ENCODE measurements at places on chromosomes 4 and X. TPM values are rescaled to one million over a fixed set of nuclear protein-coding genes. Genes with fewer than 3 reads are reported as not detected.

GRCh38 chrX:103791228-103791627 is 14.6 kb downstream of the PLP1 start:
- no peak for DNase-seq

- DNase-seq = no peak
Observed at GRCh38 chr4:78254893-78255292, 197.8 kb downstream of the FRAS1 start.

- peak; percentile 30 for DNase-seq
Observed at GRCh38 chrX:13489454-13489853, 79.9 kb upstream of the EGFL6 start.

- DNase-seq = no peak
Observed at GRCh38 chr4:99816545-99817308, at the start of gene DAPP1. DAPP1 (plus strand) TSS chr4:99816827; CDS start chr4:99816914, 87 bp downstream.

GRCh38 chr4:115923152-115923551 is 809.7 kb upstream of the NDST4 start:
- no peak for DNase-seq

- DNase-seq = no peak
Observed at GRCh38 chrX:55742649-55743048, 25.1 kb downstream of the RRAGB start.

- no peak for DNase-seq
Observed at GRCh38 chr4:2961811-2962441, 1.3 kb downstream of the NOP14 start.

GRCh38 chr4:30436394-30436793 is 283.8 kb upstream of the PCDH7 start:
- DNase-seq = no peak

- no peak for DNase-seq
Observed at GRCh38 chrX:56113785-56114436, 118.2 kb upstream of the KLF8 start.

GRCh38 chr4:118360106-118360505 is 7.3 kb upstream of the PRSS12 start:
- DNase-seq = no peak

GRCh38 chrX:45274576-45274975 is 73.9 kb upstream of the DIPK2B start:
- DNase-seq = no peak

DNA sequence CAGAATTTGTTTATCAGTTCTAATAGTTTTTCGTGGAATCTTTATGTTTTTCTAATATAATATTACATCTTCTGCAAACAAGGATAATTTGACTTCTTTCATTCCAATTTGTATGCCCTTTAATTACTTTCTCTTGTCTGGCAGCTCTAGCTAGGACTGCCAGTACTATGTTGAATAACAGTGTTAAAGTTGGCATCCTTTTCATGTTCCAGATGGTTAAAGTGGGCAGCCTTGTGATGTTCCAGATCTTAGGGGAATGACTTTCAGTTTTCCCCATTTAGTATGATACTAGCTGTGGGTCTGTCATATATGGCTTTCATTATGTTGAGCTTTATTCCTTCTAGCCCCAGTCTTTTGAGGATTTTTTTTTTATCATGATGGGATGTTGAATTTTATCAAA is 220.6 kb upstream of the WDFY3 start:
- DNase-seq = no peak

- DNase-seq = no peak
Observed at GRCh38 chrX:153665726-153666306, 7.8 kb downstream of the PNCK start.

DNA sequence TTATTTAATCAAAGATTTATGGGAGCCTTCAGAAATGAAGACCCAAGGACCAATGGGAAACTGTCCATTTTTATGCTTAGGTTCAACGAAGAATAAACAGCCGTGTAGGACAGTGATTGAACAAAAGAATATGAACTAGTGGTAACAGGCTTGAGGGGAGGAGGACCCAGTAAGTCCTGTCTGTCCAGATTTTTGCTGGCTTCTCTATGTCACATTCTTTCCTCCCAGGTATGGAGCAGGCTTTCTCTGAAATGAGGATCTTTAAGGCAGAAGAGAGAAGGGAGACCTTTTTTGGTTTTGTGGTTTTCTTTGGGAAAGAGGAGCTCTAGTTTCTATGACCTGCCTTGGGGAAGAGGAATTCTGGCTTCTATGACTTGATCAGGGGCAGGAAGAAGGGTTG is 74.1 kb downstream of the BANK1 start:
- no peak for DNase-seq

GRCh38 chr4:116180157-116180601 is 905.2 kb downstream of the TRAM1L1 start:
- no peak for DNase-seq

DNA sequence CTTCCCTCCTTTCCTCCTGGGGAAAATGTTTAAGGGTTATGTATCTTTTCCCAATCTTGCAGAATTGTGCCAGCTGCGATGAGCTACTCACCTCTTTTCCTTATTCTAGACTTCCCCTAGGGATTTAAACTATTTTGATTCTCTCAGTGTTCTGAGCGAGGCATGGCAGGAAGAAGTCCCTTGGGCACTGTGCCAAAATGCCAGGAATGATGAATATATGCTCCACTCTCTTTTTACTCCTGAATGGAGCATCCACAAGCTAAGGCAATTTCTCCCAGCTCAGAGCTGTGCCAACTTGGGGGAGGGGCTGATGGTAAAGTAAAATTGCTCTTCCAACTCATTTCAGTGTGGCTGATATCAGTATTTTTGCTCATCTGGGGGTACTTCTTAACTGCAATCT is 4.0 kb upstream of the C4orf17 start:
- no peak for DNase-seq

DNA sequence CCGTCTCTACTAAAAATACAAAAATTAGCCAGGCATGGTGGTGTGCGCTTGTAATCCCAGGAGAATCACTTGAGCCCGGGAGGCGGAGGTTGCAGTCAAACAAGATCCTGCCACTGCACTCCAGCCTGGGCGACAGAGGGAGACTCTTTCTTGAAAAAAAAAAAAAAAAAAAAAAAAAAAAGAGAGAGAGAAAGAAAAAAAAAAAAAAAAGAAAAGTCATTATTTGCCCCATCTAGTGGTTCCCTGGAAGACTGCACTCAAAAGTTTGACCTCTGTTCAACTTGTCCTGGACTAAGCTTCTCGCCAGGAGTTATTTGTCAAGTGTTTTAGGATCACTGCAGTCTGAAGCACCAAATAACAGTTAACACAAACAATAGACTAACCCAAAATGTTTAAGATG is 45.3 kb upstream of the KCTD8 start:
- no peak for DNase-seq

DNA sequence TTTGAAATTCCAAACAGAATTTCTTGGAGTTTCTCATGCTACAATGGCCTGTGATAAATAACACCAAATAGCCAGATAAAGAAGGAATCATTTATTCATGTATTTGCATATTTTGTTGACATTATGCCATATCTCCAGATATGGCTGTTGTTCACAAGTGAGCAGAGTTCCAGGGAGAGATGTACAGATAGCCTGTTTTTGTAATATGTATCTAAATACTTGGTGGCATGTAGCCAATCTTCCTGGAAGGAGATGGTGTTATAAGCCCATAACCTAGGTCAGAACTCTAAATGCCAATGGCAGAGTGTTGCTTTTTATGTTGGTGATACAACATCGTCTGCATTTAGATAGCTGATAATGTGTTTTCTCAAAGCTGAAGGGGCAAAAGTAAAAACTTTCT is 292.2 kb downstream of the FBXO8 start:
- no peak for DNase-seq

GRCh38 chr4:151781026-151781425 is 20.2 kb upstream of the GATB start:
- peak; percentile 33 for DNase-seq

DNA sequence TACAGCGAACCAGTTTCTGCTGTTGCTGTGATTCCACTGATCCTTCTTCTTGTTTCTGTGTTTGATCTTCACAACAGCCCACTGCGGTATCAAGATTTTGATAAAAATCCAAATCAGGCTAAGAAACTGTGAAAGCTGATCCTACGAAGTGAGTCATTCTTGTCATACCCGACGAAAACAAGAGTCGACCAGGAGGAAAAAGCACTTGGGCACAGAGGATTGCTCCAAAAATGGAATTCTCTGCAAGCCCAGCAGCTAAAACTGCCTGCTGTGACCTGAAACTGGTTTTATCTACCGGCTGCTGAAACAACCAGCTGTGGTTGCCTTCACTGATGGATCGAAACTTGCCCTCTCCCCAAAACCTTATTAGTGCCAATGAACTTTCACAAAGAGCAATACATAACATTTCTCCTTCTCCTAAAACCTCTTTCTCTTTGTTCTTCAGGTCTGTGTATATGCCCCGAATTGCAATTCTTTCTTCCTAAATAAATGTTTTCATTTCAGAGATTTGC is 607.0 kb upstream of the PRKX start:
- DNase-seq = no peak

GRCh38 chr4:138643827-138644226 is 371.8 kb upstream of the NOCT start:
- DNase-seq = no peak

DNA sequence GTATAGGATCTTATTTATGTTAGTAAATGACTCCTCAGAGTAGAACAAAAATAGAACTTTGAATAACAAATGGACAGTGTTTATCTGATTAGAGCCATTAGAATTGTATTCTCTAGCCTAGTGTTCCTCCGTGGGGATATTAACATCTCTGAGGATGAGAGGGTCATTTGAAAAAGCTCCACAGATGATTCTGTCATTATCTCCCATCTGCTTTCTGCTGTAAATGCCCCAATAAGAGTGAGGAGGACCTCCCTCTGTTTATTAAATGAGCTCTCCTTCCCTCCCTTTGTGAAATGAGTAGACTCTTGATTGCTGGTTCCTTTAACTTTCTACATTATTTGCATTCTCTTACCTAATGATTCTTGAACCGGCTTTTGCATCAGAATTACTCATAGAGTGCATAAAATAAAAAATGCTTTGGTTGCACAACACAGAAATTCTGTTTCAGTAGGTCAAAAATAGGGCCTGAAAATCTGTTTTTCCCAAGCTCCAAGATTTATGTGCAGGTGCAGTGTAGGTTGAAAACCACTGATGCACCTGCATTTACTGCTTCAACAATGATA is 18.0 kb downstream of the GC start:
- DNase-seq = no peak

- DNase-seq = peak; percentile 41
Observed at GRCh38 chrX:140091125-140091886, 126.0 kb upstream of the CXorf66 start.

DNA sequence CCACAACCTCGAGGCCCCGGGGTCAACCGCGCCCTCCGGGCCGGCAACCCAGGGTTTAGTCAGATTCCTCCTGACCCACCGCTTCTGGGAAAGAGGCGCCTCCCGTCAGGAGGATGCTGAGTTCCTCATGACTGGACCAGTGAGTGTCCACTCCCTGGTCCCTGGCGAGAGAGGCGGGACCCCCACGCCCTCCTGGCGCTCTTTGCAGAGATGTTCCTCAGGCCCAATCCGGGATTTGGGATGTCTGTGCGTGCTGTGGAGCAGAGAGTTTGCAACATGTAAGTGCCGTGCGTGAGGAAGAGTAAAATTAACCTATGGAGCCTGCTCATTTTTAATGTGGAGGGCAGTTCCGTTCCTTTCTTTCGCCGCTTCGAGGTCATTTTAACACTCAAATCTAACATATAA is 824 bp upstream of the UGDH start:
- DNase-seq = no peak

DNA sequence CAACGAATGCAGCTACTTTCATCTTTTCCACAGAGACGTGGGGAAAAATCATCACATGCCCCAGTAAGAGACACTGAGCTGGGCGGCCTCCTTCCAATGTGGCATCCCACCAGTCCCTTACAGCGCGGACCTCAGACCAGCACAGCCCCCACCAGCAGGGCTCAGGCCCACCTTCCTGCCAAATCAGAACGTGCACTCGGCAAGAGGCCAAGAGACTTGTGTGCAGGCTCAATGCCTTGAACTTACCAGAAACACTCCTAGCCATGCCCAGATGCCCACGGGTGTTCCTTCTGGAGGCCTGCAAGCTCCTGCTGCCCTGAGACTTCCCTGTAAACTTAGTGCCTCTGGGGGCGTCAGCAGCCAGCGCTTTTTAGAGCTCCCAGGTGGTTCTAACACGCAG is 31.2 kb downstream of the WDR1 start:
- no peak for DNase-seq

DNA sequence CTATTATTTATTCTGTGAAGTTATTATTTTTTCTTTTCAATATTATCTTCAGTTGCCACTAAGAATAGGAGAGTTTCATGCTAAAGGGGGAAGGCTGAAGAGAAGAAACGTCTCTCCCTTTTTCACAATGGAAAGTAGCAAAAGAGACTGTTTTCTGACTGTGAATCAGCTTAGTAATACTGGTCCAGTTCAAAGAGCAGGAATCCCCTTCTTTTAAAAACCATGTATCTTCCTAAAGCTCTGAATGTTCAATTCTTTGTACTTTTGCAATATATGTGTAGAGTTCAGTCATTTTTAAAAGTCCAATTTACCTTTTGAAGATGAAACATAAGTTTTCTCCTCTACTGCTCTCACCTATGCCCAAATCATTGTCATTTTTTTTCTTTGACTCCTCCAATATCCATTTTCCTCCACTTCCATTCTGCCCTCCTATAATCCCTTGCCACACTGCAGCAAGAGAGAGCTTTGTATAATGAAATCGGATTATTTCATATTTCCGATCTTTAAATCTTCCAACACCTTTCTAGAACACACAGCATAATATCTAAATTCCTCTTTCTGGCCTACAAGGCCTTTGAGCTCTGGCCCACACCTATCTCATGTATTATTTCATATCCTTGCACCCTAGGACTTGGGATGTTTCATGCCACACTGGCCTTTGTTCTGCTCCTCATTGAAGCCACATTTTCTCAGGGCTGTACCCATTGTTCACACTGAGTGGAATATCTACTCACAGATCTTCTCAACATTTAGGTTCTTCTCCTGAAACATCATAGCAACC is 195.3 kb downstream of the CAMK2D start:
- DNase-seq = no peak

- DNase-seq = peak; percentile 22
Observed at GRCh38 chr4:98996056-98996764, 689 bp downstream of the METAP1 start.

Gene CLNK
- total RNA-seq = not detected

Gene NUDT10
- 175 TPM for total RNA-seq

Gene RRH
- total RNA-seq = 1.0 TPM

Gene UGT2B15
- total RNA-seq = 0.50 TPM

Gene MTMR8
- total RNA-seq = 2.7 TPM

Gene EDNRA
- total RNA-seq = 9.4 TPM

Gene CDKN2AIP
- 37.4 TPM for total RNA-seq

Gene GAGE12F
- 1.2 TPM for total RNA-seq

Gene NDP
- 0.55 TPM for total RNA-seq

Gene DDIT4L
- total RNA-seq = 1.8 TPM

Gene PRDM8
- total RNA-seq = 3.9 TPM

Gene APLN
- 3.1 TPM for total RNA-seq

Gene F9
- total RNA-seq = not detected

Gene HTR2C
- 0.31 TPM for total RNA-seq

Gene IL13RA1
- 30.7 TPM for total RNA-seq

Gene NPY2R
- total RNA-seq = 1.0 TPM

Gene MAB21L2
- total RNA-seq = not detected

Gene AFF2
- total RNA-seq = 28.1 TPM

Gene MAGEC1
- total RNA-seq = 10.1 TPM

Gene USP51
- 9.6 TPM for total RNA-seq
